Muscle of arm (tissue), 14 donors: ENCODE measurements at places on chromosomes 2 and 18. TPM values are rescaled to one million over a fixed set of nuclear protein-coding genes. Genes with fewer than 3 reads are reported as not detected.

DNA sequence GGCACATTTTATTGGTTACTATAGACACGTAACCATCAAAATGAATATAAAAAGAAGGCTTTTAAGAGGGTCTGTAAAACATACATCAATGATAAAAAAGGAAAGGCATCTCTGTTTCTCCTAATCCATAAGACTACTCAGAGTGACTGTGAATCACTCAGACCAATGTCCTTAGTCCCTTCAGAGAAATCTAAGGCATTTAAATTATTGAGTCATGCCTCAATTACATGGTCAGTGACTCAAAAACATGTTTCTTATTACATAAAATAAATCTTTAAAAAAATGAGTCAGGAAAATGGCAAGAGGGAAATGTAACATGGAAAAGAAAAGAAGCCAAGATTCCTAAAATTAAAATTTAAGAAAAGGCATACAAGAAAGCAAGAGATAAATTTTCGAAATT is 146.6 kb downstream of the ERBB4 start:
- DNase-seq = no peak

DNA sequence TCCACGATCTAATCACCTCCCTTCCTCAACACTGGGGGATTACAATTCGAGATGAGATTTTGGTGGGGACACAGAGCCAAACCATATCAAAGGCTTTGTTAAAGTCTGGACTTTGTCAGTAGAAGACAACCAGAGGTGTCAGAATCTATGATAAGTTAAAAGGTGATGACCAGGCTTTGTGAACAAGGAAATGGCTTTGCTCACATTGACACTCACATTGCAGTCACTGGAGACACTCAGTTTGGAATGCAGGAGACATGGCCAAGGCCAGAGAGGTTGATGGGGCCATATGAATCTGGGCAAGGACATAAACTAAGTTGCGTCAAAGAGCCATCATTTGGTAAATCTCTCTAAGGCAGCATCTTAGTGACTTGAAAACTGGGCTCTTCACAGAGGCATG is 678.2 kb upstream of the FSHR start:
- no peak for DNase-seq

GALR1 gene
- 0.04 TPM for polyA plus RNA-seq

GRCh38 chr2:101710471-101711318 is 13.2 kb downstream of the MAP4K4 start:
- DNase-seq = no peak

DNA sequence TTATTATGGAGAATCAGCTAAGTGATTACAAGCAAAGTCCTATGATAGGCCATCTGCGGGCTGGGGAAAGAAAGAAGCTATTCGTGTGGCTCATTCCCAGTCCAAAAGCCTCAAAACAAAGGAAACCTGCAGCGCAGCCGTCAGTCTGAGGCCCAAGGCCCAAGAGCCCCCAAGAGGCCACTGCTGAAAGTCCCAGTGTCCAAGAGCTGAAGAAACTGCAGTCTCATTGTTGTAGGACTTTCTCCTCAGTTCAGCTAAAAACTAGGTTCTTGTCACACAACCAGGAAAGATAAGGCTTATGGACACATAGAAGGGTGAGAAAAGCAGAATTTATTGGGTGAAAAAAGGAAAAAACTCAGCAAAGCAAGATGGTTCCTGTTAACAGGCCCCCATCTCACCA is 143.2 kb downstream of the RHBDD1 start:
- DNase-seq = no peak

GCG gene
- 16.4 TPM for polyA plus RNA-seq

DNA sequence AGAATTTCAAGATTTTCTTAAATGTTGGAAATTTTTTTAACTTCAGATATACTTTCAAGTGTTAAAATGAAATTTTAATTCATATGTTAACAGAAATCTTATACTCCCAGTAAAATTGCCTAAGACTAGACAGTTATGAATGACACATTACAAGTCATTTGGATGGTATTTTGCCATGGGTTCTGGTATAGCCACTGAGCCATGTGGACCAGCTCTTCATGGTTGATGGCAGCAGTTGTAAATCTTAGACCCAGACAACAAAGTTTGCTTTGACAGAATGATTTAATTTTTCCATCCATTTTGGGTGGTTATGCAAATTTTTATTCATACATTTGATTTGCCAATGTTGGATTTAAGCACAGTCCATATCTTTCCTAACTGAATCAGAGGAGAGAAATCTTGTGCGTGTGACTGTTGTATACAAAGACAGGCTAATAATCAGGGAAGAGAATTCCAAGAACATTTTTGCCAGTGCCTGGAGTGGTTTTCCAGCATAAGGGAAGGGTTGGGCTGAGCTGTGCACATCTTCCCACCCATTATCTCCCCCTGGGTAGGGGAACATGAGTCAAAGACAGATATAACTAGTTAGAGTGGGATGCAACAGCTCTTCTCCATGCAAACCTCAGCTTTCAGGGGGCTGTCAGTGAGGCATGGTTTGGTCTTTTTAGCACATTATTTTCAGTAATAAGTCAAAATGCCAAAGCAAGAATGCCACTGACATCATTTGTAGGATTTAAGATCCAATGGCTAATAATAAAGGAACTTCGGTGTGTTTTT is 28.1 kb upstream of the INPP4A start:
- DNase-seq = no peak

- DNase-seq = no peak
Measured at GRCh38 chr18:48320639-48320945, 88.6 kb downstream of the ZBTB7C start.

DNA sequence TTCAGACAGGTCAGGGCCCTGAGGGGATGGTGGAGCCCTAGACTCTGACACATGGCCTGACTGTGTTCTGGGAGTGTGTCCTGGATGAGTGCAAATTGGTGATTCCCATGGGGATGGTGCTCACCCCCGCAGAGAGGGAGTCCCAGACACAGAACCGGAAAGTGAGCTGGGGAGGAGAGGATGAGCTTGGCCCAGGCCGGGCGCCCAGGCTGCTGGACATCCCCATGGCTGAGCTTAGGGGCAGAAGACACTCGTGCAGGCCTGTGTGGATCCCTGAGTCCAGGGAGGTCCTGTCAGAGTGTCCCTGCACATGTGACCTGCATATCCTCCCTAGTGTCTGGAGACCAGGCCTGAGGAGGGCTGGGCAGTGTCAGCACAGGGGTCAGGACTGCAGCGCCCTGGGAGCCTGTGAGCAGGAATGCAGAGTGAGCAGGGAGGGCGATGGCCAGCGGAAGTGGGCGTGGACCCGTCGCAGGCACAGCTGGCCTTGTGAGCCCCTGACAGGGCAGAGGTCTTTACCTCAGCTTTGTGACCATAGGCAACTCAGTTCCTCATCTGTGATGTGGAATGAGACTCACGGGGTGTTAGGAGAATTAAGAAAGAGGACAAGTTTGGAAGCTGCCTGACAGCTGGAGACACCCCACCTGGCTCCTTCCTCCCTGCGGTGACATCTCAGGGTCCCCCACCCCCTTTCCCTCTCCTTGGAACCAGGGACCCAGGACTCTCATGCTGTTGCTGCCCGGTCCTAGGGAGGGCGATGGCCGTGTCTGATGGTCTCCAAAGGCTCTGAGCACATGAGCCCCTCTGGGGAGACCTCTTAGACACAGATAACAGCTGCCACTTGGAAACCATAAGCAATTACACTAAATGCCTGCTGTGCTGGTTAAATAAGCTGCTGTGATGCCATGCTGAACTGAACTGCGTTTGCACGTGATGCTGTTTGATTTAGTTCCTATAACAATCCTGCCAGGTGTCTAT is 62.6 kb upstream of the HS6ST1 start:
- DNase-seq = no peak

DNA sequence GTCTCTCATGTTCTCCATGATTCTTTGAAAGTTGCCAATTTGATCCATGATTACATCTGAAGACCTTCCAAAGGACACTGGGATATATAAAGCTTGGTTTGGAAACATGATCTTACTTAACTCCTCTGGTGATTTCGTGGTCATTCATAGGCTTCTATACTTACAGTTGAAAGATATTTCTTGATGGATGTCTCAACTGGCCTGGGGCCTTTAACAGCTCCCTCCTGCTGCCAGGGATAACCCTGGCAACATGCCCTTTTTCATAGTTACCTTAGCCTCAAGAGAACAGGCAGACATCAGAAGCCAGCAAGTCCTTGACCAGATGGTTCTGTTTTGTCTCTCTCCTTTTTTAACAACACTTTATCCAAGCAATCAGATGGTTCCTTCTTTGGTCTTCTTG is 23.5 kb upstream of the MFF start:
- no peak for DNase-seq

- DNase-seq = no peak
Measured at GRCh38 chr18:74679006-74679678, 81.5 kb downstream of the ZNF407 start.

DNA sequence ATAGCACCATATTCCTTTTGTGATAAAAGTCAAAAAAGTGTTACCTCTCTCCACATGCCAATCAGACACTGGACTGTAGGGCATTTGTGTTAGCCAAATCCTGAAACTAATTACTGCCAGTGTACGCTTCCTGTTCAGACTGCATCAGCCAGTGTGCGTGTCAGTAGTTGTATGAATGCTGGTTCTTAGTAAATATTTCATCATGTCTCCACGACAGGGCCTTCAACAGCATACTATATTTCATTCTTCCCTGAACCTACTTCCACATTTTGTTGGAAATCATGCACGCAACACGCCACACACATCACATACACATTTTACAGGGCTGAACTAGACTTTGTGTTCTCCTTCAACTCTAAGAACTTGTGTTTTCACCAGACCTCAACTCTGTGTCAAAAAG is 77.5 kb downstream of the EPB41L3 start:
- no peak for DNase-seq

DNA sequence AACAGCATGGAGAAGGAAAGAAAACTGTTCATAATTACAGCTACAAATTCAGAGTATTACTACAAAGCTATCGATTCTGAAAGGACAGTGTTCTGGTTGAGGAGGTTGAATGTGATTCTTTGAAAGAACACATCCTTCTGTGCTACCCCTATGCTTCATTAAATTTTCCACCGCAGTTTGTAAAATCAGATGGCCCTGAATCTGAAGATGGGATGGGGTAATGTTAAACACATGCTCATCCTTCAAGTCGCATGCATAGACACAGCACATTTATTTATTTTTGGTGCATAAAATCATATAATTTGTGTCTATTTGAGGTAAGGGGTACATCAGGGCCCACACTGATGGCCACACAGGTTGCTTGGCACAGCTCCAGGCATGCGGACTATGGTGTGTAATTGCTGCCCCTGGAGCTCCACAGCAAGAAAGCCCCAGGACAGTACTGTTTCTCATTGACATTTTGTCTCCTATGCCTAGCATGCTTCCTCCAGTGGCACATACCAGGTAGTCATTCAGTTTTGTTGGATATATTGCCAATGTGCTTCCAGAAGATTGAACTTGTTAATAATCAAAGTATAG is 238.8 kb upstream of the TANK start:
- no peak for DNase-seq

DNA sequence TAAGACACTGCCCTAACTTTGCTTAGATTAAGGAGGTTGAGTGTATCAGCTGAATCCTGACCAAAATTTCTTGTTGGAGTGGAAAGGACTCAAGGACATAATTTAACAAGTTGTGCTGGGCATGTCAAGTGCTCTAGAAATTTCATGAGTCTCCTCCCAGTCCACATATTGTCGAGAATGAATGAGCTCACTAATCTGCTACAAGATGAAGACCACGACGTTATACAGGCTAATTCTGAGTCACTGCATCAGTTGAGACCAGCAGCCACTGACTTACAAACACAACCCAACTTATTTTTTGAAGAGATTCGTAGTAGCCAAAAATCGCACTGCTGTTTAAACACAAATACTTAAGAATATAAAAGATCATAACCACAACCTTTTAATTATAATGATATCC is 28.7 kb upstream of the SLC8A1 start:
- DNase-seq = no peak

DNA sequence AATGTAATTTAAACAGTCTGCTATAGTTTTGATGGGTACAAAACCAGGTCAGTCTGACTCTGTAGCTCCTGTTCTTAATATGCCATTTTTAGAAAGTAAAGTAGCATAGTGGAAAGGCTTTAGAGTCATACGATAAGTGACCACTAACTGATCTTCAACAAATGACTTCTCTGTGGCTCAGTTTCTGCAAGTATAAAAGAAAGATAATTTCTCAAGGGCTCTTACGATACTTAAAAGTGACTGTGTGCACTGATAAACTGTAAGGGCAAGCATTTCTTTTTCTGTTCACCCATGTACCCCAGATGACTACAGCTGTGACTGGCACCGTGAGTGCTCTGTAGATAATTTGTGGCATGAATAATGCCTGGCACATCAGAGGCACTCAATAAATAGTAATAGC is 178.7 kb downstream of the LCLAT1 start:
- no peak for DNase-seq

ERBB4 gene
- polyA plus RNA-seq = 6.4 TPM

IAH1 gene
- polyA plus RNA-seq = 43.9 TPM

- DNase-seq = no peak
Measured at GRCh38 chr2:217218269-217219163, 358.7 kb upstream of the TNP1 start.

DNA sequence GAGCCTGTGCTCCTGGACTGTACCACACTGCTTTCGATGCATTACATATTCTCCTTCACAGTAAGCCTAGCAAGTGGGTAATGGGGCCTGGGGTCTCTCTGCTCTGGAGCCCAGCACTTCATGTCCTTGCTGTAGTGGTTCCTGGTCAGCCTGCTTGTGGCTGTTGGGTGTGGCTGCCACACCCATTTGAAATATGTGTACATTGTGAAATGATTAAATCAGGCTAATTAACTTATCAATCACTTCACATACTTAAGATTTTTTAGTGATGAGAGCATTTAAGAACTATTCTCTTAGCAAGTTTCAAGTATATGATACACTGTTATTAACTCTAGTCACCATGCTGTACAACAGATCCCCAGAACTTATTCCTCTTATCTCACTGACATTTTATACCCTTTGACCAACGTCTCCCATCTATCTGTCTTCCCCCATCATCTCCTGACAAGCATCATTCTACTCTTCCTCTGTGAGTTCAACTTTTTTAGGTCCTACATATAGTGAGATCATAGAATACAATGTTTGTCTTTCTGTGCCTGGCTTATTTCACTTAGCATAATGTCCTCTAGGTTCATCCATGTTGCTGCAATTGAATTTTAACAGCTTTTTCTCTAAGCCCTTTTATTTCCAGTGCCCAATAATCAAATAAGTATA is 92.1 kb downstream of the LYPD6 start:
- no peak for DNase-seq

DNA sequence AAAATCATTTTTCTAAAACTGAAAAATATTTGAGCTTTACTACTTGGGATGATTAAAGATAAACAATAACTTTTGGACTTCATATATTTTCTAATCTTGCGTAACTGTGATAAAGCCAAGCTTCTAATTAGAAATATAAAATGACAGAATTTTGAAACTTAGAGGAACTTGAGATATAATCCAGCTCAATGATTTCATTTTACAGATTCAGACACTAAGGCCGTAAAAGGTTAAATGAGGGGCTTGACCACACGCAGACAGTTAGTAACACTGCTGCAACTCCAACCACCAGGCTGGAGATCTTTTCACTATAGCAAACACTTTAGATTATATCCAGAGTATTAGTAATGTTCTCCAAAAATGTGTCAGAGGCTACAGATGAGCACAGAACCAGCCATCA is 445.5 kb downstream of the ZEB2 start:
- DNase-seq = no peak

MARS2 gene
- 3.5 TPM for polyA plus RNA-seq

- no peak for DNase-seq
Measured at GRCh38 chr18:36492604-36493329, 195.3 kb downstream of the FHOD3 start.

- DNase-seq = no peak
Measured at GRCh38 chr2:48860380-48860779, 104.9 kb upstream of the LHCGR start.

FAM110C gene
- polyA plus RNA-seq = 1.6 TPM

- DNase-seq = no peak
Measured at GRCh38 chr18:63307551-63308200, 11.9 kb downstream of the BCL2 start.

GRCh38 chr2:241961454-241961853 is 91.9 kb downstream of the RTP5 start:
- DNase-seq = no peak
